ENCODE measurements at places on chromosomes 16 and 17. TPM values are rescaled to one million over a fixed set of nuclear protein-coding genes. Genes with fewer than 3 reads are reported as not detected.
A peak's percentile ranks its signal among the peaks of the same experiment; 100 is the strongest.

- DNase-seq = no peak
These were observed 21.8 kb downstream of the MYH3 start for GRCh38 chr17:10635290-10635689.

DNA sequence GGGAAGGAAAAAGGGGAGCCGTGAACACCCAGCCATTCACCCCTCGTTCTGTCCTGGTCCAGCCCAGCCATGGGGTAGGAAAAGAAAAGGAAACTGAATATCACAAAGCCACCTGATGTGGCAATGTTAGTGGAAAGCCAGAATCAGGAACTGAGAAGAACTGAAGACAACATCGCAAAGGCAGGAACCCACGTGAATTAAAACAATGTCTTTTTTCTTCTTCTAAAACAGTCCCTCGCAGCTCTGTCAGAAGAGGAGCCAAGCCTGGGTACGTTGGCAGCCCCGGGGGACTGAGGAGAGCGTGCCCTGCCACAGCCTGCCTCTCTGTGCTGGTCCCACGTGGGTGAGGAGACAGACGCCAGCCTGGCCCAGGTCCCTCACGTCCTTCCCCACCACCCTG lies 55.0 kb downstream of the ZNF423 start:
- DNase-seq = no peak

- DNase-seq = no peak
These were observed 7.7 kb downstream of the FAM234A start for GRCh38 chr16:242281-242680.

- no peak for DNase-seq
These were observed 1.4 kb downstream of the KIAA0753 start for GRCh38 chr17:6639014-6639585.

- no peak for DNase-seq
These were observed 112.0 kb upstream of the CREBBP start for GRCh38 chr16:3992297-3993051.

DNA sequence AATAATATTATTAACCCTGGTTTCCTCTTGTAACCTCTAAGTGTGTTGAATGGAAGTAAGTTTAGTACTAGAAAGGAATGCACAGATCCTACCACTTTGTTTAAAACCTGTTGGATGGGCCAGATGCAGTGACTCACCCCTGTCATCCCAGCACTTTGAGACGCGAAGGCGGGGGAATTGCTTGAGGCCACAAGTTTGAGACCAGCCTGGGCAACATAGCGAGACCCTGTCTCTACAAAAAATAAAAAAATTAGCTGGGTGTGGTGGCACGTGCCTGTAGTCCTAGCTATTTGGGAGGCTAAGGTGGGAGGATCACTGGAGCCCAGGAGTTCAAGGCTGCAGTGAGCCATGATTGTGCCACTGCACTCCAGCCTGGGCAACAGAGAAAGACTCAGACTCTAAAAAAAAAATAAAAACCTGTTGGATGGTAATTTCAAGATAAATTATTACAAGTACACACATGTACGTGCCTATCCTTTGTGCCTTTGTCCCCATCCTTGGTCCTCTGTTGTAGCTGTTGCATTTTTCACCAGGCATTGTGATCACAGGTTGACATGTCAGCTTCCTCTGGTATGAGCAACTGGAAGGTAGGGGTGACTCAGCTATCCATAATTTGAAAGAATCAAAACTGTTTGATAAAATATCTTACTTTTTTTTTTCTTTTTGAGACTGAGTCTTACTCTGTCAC lies 30.7 kb upstream of the METTL9 start:
- DNase-seq = no peak

- DNase-seq = no peak
These were observed 321.8 kb downstream of the HS3ST3B1 start for GRCh38 chr17:14622615-14623101.

DNA sequence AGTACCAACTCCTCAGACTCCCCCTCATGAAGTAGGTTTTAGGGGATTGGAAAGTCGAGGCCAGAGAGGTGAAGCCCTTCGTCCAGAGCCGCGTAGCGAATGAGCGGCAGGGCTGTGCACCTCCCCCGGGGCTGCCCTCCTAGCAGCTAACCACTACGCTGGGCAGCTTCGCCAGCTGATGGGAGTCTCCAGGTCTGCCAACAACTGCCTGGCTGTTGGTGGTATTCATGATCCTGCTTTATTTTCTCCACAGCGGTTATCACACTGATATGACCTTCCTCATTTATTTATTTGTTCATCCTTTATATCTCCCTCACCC lies 773 bp upstream of the NETO2 start:
- DNase-seq = no peak

DNA sequence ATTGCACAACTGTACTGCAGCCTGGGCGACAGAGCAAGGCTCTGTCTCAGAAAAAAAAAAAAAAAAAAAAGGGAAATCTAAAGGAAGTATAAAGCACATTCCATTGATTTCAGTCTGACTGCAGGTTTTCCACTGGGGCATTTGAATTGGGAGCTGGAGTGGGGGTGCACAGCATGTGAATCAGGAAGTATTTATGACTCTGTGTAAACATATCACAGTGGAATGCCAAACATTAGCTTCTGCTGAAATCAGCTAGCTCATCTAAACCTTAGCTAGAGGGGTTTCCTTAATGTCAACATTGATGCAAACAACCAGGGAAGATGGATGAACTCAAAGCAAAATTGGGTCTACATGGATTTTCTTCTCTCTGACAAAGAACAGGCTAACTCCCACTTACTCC lies 641.0 kb upstream of the EEF2KMT start:
- no peak for DNase-seq

DNA sequence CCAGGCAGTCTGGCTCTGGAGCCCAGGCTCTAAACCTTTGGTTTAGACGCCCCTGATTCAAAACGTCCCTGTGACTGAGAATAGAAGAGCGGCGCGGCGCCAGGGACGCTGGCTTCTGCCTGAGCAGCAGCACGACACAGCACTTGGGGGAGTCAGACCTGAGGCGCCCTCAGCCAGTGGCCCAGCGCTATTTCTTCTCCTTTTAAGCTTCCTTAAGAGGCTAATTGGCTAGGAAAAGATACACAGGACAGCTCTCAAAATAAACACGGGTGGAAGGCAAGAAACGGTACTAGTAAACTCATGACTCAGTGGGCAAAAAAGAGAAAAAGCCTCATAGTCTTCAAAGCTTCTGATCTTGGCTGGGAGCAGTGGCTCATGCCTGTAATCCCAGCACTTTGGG lies 34.9 kb downstream of the GTF3C1 start:
- DNase-seq = no peak

GRCh38 chr16:78505544-78506366 lies 406.3 kb downstream of the WWOX start:
- DNase-seq = no peak

- DNase-seq = no peak
These were observed 7.1 kb downstream of the IGSF6 start for GRCh38 chr16:21645261-21645721.

DNA sequence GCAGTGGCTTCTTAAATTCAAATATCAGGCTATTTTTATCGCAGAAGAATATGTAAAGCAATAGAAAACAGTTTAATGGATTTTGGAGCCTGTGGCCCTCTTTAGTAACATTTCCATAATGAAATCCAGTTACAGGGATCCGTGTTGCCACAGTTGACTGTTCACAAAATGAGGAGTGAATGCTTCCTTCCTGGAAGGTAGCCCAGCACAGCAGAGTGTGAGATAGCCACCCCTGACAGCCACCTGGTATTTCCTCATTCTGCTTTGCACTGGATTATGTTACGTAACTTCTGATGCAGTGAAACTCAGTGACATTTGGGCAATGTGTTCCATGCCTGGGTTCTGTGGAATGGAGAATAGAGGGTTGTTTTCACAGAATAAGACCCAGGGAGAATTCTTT lies 517.2 kb downstream of the RBFOX1 start:
- peak; percentile 39 for DNase-seq

- DNase-seq = peak; percentile 96
These were observed 2.1 kb upstream of the EPOP start for GRCh38 chr17:38676706-38677504.

DNA sequence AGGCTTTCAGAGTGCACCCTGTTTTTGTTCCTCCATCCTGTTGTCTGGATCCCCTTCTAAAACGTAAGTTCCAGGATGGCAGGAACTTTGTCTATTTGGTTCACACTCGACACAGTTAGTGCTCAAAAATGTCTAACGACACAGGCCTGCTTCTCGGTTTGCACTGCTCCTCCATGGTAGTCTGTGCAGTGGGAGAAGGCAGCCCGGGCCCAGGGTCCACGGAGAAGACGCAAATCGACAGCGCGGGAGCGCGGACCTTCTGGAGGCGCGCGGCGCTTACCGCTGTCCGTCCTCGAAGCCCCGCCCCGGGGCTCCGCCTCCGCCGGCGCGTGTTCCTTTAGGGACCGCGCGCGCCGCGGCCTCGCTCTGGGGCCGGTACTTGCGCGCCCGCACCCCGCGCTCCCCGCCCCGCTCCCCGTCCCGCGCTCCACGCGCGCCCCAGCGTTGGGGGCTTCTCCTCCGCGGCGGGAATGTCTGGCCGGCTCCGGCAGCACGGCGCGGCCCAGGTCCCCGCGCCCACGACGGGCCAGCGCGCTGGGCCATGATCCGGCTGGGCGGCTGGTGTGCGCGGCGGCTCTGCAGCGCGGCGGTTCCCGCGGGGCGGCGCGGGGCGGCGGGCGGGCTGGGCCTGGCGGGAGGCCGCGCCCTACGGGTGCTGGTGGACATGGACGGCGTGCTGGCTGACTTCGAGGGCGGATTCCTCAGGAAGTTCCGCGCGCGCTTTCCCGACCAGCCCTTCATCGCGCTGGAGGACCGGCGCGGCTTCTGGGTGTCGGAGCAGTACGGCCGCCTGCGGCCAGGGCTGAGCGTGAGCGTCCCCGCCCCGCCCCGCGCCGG lies at the start of gene NT5M:
NT5M (plus strand) TSS at position 364 of the 837 bp plus-strand sequence; CDS start at position 542, 178 bp downstream.
- DNase-seq = no peak

DNA sequence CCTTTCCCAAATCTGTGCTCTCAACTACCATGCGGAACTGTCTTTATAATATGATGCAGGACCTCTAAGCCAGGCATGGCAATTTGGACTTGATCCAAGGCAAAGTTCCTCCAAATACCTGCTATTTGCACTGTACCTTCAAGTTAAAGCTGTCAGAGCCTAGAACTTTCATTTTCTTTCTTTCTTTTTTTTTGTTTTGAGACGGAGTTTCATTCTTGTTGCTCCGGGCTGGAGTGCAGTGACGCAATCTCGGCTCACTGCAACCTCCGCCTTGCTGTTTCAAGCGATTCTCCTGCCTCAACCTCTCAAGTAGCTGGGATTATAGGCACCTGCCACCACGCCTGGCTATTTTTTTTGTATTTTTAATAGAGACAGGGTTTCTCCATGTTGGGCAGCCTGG lies 51.7 kb downstream of the ARHGAP27 start:
- no peak for DNase-seq

- no peak for DNase-seq
These were observed 6.6 kb upstream of the GALK1 start for GRCh38 chr17:75771334-75772281.

- no peak for DNase-seq
These were observed 22.0 kb downstream of the KPNA2 start for GRCh38 chr17:68057531-68057952.

DNA sequence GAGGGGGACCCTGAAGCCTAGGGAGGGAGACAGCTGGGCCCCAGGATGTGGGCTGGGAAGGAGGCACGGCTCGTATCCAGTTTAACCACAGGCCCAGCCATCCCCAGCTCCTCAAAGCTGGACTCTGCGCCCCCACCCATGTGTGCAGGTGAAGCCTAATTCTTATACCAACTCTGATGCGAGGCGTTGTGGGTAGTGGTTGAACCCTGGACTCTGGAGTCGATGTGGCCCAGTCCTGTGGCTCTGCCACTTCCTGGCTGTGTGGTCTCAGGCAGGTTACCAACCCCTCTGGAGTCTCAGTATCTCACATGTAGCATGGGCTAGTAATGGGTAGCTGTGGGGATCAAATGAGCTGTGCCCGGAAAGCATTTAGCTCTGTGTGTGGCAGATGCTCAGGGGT lies 60.4 kb upstream of the TOB1 start:
- no peak for DNase-seq

GRCh38 chr17:42774066-42774745 lies 957 bp downstream of the VPS25 start:
- no peak for DNase-seq

- DNase-seq = no peak
These were observed 32.9 kb upstream of the TOB1 start for GRCh38 chr17:50899005-50899460.

- DNase-seq = no peak
These were observed 279.0 kb upstream of the IRX5 start for GRCh38 chr16:54651440-54652195.

GRCh38 chr16:20883554-20884239 lies 16.5 kb downstream of the DCUN1D3 start:
- no peak for DNase-seq

- DNase-seq = no peak
These were observed 142.1 kb downstream of the HS3ST3B1 start for GRCh38 chr17:14442798-14443528.

DNA sequence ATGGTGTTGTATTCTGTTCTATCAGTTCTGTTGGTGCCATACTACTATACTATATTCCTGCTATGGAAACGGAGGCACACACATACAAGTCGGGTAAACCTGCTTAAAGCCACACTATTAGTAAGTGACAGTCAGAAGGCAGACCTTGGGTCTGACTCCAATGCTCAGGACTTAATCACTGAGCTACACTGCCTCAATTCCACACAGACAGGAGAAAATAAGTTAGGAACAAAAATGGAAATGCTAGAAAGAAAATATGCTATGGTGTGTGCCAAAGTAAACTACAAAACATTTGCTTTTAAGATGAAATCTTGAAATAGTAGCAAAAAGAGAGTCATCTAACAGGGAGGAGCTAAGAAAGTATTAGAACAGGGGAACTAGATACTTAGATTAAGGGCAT lies 48.1 kb downstream of the MYO1D start:
- no peak for DNase-seq

The RASD1 gene
- total RNA-seq = 13.4 TPM

The RCVRN gene
- not detected for total RNA-seq

The ITGAX gene
- total RNA-seq = 5.4 TPM

The ZNF19 gene
- total RNA-seq = 4.0 TPM

The PABPN1L gene
- total RNA-seq = not detected

The CES5A gene
- not detected for total RNA-seq

The GAS2L2 gene
- 0.45 TPM for total RNA-seq

The OR2C1 gene
- not detected for total RNA-seq

The CHD9NB gene
- total RNA-seq = 0.34 TPM

The MT1F gene
- total RNA-seq = 6.5 TPM

The PARD6A gene
- total RNA-seq = 15.0 TPM

The KCNAB3 gene
- 0.23 TPM for total RNA-seq
